ENCODE measurements at places on chromosomes 16 and 17.
A peak's percentile ranks its signal among the peaks of the same experiment; 100 is the strongest.

DNA sequence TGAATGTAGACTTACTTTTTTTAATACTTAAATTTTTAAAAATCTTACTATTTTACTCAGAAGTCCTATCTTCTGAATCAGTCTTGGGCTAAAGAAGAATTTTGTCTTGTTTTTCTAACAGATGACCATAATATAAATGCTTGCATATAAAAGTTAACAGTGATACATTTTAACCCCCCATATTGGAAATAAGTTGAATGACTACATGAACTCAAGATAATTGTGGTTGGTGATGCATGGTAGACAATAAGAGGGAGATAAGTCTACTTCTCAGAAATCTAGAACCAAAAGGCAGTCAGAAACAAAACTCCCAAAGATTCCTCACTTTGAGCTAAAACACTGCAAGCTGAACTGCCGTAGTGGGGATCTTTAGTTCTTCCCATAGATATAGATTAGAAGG lies 868.4 kb upstream of the SOX9 start:
- no peak for DNase-seq

DNA sequence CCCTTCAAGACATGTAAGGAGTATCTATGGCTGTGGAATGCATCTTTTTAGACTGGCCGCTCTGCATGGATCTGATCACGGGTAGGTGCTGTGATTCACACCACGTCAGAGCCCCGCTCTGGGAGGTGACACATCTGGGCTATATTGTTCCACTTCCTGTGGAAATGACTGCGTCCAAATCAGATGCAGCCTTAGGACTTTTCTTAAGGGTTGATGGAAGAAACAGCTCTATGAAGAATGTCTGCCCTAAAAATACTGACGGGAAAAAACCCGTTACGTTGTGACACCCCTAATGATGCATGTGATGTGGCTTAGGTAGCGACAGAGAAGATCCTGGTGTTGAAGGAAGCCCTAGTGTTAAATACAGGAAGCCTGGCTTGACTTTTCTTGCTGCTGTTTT lies 12.2 kb downstream of the BANP start:
- DNase-seq = no peak

- DNase-seq = peak; percentile 4
Observed at GRCh38 chr16:62190426-62190825, 154.2 kb upstream of the CDH8 start.

GRCh38 chr17:39165178-39165840 lies 652 bp downstream of the ARL5C start:
- DNase-seq = no peak

- no peak for DNase-seq
Observed at GRCh38 chr17:8542599-8543502, 87.7 kb downstream of the MYH10 start.

DNA sequence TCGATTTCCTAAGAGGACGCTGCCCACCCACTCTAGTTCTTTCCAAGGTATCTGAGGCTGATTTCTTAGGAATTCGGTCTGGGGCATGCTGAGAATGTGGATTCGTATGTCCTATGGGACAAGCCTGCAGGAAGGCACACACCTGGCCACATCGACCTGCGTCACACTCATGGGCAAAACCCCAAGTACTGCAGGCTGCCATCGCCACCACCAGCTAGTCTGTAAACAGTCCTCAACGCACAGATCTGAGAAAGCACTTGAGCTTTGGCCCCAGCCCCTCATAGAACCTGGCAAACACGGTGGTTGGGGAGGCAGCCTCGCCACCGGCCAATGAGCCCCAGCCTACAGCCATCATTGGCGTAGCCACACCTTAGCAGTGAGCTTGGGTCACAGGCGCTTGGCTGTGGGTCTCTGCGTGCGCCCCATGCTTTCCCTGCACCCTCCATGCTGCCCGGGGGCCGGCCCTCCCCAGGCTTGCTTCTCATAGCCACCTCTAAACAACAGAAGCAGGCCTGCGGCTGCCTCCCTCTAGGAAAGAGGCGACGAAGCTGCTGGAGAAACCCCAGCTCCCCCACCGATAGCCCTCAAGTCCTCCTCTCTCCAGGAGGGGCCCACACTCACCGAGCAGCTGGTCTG lies 75.1 kb downstream of the ZNF778 start:
- DNase-seq = no peak

DNA sequence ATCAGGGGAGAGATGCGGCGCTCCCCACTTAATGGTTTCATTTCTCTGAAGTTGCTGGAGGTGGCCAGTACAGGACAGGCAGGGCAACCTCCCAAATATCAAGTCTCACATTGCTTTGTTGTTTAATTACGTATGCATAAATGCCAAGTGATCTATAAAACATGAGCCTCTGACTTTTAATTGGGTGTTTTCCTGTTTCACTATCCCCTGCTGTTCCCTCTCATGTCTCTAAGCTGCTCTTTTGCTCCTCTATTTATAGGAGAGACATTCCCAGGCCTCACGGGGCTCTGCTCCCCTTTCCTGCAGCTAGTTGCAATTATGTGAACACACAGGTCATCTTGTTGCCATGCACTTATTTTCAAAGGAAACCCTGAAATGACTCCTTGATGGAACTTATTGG lies 1173.5 kb upstream of the GOT2 start:
- no peak for DNase-seq

GRCh38 chr17:35660902-35661301 lies 70.5 kb upstream of the RASL10B start:
- DNase-seq = no peak

GRCh38 chr16:49490321-49490705 lies 116.7 kb downstream of the C16orf78 start:
- DNase-seq = no peak

DNA sequence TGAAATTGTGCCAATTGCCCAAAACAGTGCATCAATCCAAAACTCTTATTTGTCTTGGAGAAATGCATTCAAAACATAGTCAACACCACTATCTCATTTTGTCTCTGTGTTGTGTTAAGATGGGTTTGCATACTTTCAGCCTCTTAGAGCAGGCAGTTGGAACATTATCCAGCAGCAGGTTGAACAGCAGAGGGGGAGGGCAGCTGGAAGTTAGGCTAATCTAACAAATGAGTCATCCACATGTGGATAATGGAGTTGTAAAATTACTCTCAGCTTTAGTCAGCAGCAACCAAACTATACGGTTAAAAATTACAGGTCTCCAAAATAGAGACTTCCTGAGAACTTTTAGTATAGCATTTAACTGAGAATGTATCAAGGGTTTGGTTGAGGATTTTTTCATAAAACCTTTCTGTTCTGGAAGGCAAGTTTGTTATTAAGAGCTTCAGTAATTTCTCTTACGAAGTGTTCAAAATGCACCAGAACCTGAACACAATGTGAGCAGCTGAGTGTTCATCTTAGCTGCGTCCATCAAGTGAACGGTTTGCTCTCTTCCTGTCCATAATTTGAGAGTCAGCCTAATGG lies 46.3 kb downstream of the PRKCA start:
- peak; percentile 76 for DNase-seq

GRCh38 chr17:68346448-68346847 lies 55.2 kb downstream of the ARSG start:
- DNase-seq = no peak

- no peak for DNase-seq
Observed at GRCh38 chr16:75000481-75001081, 1.8 kb downstream of the ZNRF1 start.

GRCh38 chr17:78529251-78529650 lies 47.9 kb downstream of the DNAH17 start:
- no peak for DNase-seq

GRCh38 chr17:39281806-39282205 lies 56.1 kb upstream of the STAC2 start:
- no peak for DNase-seq

GRCh38 chr17:29238133-29238850 lies 8.4 kb upstream of the CRYBA1 start:
- no peak for DNase-seq

DNA sequence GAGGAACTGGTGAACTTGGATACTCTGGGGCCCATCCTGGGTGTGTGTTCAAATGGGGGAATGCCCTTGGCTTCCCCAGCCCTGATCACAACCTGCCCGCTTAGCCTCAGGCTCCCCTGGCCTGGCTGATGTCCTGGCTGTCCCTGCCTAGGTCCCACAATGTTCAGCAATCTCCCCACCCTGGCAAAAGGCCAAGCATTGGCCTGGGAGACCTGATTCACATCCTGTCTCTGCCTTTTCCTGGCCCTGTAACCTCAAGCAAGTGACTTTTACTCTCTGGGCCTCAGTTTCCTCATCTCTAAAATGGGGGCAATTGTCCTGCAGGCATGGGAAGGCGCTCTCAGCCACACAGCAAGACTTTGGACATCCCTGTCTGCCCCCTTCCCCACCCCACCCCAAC lies 14.4 kb downstream of the CPNE2 start:
- no peak for DNase-seq

- no peak for DNase-seq
Observed at GRCh38 chr17:60163108-60163784, 13.5 kb downstream of the CA4 start.

DNA sequence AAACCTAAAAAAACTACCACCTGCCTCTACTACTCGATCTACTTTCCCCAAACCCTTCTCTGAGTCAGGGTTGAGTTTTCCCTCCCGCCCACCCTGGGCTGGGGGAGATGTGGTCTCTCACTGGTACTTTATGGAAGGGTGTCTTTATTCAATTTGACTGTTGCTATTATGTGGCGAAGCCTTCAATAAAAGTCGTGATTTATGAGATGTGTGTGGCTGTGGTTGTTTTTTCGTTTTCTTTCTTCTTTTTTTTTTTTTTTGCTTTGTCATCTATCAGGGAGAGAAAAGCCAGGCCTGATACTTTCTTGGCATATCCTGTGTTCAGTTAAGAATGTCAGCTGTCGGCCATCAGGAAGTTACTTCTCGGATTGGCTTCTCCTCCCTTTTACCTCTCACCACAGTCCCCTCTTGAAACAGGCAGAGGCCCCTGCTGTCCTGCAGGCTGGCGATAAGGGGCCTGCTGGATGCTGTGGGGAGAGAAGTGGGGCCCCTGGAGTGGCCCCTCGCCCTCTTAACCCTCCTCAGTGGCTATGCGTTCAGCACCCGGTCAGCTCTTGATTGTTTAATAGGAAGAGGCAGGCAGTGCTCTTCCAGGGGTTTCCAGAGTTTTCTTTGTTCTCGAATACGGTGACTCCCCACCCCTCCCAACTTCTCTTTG lies 123.0 kb downstream of the MSI2 start:
- no peak for DNase-seq

GRCh38 chr17:30805944-30806456 lies 18.5 kb downstream of the CRLF3 start:
- no peak for DNase-seq

DNA sequence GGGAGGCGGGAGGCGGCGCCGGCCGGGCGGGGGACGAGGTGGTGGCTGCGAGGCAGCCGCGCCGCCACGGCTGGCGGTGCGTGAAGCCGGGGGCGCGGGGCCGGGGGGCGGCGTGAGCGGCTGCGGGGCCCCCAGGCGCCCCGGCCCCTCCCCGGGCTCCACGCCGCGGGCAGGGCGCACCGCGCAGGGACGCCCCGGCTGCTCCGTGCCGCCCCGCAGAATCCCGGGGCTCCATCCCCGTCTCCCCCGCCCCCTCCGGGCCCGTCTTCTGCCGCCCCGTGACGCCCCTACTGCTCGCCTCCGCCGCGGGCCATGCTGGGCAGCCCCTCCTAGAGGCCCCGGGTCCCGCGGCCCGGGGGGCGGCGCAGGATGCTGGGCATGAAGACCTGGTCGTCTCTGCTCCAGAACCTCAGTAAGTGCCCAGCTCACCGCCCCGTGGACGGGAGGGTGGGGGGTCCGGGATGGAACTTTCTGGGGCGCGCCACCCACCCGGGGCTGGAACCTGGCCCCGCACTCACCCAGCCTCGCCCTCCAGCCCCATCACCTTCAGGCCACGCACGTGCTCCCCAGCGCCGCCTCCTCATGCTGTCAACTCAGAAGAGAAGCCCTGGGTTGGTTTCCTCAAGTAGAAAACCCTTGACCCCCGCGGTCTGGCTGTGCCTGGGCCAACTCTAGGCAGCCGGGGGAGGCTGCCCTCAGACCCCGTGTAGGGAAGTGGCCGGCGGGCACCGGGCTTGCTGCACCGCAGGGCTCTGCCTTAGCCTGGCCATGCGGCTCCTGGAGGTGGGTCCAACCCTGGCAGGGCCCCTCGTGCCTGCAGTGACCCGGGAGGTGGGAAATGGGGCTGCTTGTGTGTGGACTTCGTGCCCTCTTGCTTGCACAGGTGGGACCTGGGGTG lies 150.2 kb upstream of the GSE1 start:
- DNase-seq = no peak

DNA sequence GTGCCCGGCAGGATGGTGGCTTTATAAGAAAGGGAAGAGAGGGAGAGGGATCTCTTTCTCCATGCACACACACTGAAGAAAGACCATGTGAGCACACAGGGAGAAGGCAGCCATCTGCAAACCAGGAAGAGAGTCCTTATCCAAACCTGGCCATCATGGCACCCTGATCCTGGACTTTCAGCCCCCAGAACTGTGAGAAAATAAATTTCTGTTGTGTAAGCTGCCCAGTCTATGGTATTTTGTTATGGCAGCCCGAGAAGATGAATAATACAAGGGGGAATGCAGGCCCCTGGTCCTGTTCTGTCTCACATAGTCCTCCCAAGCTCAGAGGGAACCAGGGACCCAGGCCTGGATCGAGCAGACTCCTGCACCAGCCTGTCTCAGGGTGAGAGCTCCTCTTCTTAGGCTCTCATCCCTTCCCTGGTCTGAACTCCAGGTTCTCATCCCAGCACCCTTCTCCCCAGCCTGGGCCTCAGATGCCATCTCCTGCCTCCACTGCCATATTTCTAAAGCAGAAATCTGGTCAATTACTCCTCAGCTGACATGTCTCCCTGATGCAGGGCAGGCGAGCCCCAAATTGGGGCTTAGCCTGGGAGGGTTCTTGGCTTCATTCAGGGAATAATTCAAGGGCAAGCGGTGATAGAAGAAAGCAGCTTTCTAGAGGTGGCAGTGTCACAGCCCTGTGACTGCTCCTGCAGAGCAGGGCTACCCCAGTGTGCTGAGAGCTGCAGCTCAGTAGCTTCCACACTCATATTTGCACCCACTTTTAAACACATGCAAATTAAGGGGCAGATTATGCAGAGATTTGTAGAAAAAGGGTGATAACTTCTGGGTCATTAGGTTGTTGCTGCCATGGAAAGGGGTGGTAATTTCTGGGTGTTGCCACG lies 28.8 kb downstream of the IGFBP4 start:
- no peak for DNase-seq

DNA sequence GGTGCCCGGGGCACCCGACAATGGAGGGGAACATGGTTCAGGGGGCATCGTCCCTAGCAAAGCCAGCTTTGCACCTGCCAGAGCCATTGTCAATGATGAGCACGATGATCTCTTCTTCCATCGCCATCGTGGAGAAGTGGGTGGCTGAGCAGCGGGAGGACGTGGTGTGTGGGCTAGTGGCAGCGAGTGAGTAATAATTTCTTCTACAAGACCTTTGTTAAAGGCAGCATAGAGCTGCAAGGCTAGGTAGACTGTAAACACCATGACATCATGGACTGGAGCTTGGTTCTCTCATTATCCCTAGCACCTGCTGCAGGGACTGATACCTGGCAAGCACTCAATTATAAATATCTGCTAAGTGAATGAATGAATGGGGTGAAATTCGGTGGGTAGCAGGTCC lies 6.7 kb upstream of the HEATR3 start:
- no peak for DNase-seq

GRCh38 chr17:75011401-75012095 lies 922 bp upstream of the MRPL58 start:
- DNase-seq = no peak

Measured in retinal pigment epithelial cell (primary cell).